Globus pallidus (tissue), 1 donor: ENCODE measurements at places on chromosomes 2 and 18.

DNA sequence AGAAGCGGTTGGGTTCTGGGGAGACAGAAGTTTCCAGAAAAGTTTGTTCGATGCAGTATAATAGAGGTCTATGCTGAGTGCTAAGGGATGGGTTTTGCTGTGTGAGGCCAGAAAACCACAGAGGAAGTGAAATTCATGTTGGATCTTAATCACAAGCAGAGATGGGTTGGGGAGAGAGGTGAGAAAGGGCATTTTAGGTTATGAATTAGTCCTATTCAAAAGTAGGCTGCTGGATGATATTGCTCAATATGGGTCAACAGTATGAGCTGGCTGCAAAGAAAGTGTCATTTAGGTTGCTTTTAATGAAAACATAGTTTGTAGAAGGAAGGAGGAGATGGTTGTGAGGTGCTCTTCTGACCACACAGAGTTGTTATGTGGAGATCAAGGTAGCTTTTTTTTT, 118.8 kb upstream of the LHCGR start:
- DNase-seq, result no peak

GRCh38 chr2:119369845-119370244, 3.1 kb downstream of the DBI start:
- DNase-seq, result no peak

DNA sequence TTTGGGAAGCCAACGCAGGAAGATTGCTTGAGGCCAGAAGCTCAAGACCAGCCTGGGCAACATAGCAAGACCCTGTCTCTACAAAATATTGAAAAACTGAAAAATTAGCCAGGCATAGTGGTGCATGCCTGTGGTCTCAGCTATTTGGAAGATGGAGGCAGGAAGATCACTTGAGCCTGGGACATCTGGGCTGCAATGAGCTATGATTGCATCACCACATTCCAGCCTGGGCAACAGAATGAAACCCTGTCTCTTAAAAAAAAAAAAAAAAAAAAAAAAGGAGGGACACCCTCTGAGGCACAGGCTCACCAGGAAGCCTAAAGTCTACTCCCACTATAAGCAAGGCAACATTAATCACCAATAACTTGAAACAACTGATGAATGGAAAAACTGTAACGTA, 151.1 kb downstream of the CCDC148 start:
- DNase-seq, result no peak

DNA sequence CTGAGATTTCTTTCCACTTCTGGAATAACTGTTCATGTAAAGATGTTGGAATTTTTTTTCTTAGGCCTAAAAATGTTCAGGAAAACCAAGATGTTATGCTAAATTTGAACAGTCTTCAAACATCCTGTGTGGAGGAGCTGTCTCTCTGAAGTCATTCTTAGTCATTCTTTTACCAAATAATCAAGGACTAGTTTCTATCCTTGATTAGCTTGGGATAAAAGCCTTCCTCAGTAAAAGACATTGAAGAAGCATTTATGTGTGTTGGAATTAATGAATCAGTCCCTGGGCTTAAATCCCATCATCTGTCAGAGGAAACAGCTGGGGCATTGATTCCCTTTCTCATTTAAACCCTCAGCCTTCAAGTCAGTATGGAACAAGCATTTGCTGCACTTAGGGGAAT, 300.1 kb upstream of the NXPH2 start:
- DNase-seq, result no peak

- DNase-seq, result no peak
Observed at GRCh38 chr2:191522478-191523120, 155.3 kb upstream of the NABP1 start.

GRCh38 chr2:152307863-152308262, 27.1 kb upstream of the FMNL2 start:
- DNase-seq, result no peak

DNA sequence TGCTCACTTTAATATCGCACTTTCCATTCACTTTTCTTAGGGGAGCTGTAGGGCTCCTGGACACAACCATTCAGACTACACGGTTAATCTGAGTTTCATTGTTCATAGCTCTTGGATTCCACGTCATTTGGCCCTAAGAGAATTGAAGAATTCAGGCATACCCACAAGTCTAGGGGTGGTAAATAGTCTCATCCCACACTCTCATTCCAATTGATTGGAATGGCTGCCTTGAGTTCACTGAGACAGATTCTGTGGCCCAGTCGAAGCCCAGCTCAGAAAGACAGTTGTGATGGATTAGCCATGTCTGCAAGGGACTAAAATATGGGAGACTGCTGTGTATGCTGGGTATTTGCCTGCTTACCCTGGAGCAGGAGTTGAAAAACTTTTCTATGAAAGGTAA, 124.6 kb downstream of the TFCP2L1 start:
- no peak for DNase-seq

DNA sequence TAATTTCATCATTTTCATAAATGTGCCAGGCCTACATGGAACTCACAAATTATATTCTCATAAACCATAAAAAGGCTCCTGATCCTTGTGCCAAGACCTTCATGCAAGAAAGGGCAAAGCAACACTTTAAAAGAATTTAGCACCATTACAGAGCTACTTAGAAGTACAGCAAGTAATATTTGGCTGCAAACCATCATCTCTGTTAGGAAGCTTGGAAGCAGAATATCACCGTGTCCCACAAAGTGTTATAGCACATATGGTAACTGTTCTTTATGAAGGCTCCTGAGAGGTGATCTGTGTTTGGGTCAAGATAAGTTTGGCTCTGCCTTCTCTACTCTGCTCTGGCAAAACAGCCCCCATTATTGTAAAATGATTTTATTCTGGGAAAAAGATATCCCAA, 59.7 kb upstream of the KCNJ3 start:
- no peak for DNase-seq

GRCh38 chr2:187917535-187917934, 363.3 kb upstream of the TFPI start:
- no peak for DNase-seq

DNA sequence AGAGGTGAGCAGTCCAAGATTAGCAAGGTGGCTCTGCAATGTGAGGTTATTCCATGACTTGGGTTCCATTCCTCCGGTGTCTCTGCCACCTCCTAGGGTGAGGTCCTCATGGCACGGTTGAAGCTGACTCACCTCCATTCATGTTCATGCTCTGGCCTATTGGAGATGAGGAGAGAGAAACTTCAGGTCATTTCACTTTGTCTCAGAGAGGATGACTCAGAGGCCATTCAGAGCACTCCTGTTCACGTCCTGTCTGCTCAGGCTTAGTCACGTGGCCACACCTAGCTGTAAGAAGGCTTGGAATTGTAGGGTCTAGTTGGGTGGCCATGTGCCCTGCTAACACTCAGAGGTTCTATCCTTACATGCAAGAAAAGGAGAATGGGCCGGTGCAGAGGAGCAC, 67.5 kb upstream of the MBOAT2 start:
- DNase-seq, result no peak

DNA sequence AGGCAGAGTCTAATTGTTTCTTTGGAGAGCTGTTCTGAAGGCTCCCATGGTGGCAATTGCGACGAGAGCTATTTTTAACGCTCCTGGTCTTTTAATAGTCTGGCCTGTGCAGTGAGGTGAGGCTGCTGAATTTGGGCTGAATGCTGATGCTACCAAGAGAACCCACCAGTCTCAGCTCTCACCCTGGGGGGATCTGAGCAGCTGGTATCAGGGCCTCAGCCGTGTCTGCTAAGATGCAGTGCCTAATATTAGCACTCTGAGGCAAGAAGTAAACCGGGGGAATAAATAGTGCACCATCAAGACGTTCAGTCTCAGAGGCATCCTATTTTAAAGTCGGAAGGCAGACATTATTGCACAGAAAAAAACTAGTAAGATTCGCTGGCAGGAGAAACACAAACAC, 214.8 kb upstream of the PID1 start:
- no peak for DNase-seq

DNA sequence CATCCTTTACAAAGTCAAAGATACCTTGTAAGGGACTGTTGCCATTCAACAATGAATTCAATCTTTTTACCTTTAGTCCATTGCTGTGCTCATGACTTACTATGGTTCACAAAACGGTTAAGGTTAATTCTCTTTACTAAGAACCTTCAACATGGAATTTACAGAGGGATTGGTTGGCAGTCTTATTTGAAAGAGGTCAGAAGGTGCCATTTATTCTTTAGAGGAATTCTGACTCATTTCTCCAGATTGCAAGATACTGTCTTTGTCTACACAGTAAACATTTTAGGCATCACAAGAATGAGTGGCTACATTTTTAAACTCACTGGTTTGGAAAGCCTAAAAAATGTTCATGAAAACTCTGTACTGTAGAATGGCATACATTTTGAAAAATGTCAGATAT, 17.4 kb downstream of the KCNH7 start:
- no peak for DNase-seq

GRCh38 chr2:51976623-51977022, 944.7 kb upstream of the NRXN1 start:
- DNase-seq, result no peak

- DNase-seq, result peak; percentile 26
Observed at GRCh38 chr2:157193461-157193860, 64.0 kb upstream of the GALNT5 start.

DNA sequence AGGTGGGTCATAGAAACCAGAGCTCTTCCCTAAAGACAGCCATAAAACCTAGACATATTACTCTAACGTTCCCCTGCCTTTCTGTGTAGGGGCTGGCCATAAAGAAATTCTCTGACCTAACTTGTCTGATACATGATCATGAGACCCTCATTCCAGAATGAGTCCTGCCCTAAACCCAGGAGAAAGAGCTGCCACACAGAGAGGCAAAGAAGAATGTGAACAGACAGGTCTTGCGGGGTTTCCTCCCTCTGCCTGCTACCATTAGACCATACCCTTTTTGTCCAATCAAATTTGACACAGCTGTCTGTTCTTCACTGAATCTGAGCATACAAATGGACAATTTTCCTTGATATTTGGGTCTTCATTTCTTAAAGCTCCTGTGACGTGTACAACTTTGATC, 198.8 kb upstream of the LHCGR start:
- DNase-seq, result no peak

- DNase-seq, result no peak
Observed at GRCh38 chr2:150126839-150127238, 360.6 kb downstream of the RND3 start.

GRCh38 chr2:237371856-237372255, 42.1 kb downstream of the COL6A3 start:
- no peak for DNase-seq

DNA sequence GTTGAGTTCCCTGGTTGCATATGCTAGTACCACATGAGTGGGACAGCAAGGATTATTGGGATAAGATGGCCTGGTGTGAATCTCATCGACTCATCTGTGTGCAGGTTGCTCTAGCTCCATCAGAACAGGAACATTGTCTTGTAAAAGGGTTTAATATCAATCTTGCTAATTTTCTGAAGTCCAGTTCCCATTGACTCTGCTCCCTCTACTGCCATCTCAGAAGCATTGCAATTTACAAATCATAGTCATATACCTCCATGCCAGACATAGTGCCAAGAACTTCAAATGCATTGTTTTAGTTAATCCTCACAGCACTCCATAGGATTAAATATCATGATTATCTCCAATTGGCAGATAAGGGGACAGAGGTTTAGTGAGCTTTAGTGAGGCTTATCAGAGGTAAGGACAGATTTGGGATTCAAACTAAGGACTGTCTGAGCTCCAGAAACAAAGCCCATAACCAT, 4.8 kb upstream of the STAT4 start:
- DNase-seq, result no peak

DNA sequence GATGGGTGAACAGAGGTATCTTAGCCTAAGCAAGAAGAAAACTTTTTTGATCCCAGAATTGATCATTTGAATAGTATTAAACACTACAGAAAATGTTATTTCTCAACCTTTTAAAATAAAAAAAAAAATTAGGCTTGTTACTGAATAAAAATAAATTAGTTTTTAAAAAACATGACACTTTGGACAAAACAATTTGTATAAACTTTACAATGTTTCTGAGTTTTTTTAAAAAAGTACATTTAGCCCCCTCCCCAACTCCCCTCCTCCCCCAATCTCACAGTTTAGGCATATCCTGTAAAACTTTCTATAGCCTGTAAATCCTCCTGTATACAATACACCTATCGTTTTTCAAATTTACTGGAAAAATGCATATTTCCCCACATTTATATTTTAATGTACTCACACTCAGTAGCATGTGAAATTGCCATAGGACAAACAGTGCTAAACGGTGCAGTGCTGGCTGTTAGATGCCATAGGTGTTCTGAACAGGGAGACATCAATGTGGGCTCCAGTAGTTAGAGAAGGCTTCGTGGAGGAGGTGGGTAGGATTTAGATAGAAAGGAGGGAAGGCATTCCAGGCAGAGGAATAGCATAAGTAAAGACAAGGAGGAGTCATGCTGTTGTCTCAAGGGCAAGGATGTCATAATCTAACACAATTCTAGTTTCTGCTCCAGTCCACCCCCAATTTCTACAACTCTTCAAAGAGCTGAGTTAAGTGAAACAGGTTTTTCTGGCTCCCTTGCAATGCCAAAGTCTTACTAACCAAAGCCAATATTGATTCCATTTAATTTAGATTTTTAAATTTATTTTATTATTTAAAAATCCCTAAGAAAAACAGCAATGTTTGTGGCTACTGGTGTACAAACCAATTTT, 50.9 kb downstream of the SP3 start:
- DNase-seq, result no peak

GRCh38 chr18:48530399-48531081, 8.3 kb upstream of the CTIF start:
- DNase-seq, result no peak

DNA sequence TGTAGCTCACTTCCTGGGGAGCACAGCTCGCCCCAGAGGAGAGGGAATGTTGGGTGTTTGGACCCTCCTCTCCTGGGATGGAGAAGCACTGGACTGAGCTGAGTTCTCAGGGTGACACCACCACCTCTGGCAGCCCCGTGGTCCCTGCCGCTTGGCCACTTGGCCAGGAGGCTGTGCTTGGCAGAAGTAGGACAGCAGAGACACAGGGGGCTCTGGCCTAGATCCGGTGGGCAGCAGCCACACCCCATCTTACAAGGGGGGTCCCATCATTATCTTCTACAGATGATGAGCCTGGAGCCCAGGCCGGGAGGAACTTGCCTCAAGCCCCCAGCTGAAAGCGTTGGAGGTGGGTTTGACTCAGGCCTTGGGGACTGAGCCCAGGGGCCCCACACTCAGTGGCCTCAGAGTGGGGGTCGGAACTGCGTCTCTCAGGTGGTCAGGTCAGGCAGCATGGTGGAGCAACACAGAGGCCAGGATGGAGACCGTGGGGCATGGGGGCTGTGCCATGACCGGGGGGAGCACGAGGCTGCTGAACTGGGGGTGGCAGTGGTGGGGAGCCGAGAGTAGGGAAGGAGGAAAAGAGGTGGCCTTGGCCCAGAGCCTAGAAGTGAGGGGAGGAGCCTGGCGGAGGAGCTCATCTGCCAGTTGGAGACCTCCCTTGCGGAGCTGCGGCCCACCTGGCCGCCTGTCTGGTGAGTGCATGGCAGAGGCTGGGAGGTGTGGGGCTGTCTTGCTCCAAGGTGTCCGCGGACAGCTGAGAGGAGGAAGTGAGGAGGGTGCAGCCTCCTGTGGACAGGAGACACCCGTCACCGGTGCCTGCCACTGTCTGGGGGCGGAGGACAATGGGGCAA, 63.6 kb upstream of the HDAC4 start:
- no peak for DNase-seq

DNA sequence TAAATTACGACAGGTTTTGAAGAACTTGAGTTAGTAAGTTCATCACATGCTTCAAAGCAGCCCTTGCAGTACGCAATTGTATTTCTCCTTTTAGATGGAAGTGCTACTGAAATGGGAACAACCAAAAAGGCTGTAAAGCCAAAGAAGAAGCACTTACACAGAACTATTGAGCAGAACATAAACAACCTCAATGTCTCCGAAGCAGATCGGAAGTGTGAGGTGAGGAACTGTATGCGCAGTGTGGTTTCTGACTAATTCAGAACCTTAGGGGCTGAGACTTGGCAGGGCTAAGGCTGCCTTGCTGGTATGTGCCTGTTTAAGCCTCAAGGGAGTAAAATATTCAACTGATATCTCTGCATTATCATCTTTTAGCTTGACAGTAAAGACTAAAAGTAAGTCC, 8.4 kb downstream of the NCAPH start:
- peak; percentile 51 for DNase-seq
